ENCODE measurements at places on chromosomes 11 and 22.

DNA sequence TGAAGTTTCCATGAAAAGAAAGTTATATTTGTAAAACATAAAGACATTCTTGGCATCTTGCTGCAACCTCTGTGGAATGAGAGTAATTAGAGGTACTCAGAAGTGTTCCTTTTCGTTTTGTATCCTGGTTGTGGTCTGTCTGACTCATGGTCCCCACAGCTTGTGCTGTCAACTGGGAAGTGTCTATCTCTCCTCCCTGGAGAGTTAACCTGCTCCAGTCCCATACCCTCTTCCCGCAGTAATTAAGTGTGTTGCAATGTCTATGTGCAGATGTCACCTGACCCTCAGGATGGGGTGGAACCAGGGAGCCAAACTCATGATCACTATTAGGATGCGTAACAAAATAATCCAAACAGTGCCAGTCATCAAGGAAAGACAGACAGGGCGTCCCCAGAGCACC lies 23.0 kb upstream of the ZDHHC13 start:
- no peak for DNase-seq

GRCh38 chr11:128625326-128625725 lies 38.0 kb upstream of the ETS1 start:
- DNase-seq, result no peak

- no peak for DNase-seq
Measured at GRCh38 chr11:291281-292210, 2.6 kb downstream of the PGGHG start.

GRCh38 chr11:38460896-38461295 lies 1862.9 kb upstream of the RAG2 start:
- DNase-seq, result no peak

- no peak for DNase-seq
Measured at GRCh38 chr22:43789452-43789851, 22.7 kb downstream of the EFCAB6 start.

DNA sequence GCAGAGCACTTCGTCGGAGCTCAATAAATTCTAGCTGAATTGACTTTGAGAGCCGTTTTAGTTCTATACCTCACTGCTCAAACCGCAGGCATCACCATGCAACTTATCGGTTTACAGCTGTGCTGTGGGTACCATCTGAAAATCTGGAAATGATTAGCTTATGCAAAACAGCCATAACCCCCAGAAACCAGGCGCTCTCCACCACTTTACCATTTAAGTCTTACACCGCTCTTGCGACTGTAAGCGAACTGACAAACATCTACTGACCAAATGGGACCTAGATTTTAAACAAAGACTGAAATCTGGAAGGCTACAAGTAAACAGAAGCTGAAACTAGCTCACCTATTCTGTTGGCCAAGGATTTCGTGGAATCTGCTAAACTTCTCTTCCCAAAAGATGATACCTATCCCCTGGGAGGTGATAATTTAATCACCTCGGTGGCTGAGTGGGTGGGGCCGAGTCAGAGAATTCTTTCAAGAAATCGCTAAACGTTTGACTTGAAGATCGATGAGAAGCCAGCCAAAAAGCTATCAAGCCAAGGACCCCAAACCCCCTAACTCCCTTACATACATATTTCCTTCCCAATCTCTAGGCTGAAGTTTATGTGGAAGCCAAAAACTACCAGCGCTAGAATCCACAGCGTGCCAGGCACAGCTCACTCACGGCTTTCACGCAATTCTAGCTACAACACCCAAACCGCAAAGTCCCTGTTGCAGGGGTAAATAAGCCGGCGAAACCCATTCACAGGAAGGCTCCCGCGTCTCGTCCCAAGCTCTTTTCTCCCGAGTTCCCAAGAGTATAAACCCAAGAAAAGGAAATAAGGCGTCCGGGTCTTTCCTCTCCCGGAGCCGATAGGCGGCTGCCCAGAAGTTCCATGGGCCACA lies 644 bp downstream of the SPTY2D1 start:
- DNase-seq, result no peak

- DNase-seq, result no peak
Measured at GRCh38 chr22:38208551-38208968, 6.8 kb downstream of the MAFF start.

DNA sequence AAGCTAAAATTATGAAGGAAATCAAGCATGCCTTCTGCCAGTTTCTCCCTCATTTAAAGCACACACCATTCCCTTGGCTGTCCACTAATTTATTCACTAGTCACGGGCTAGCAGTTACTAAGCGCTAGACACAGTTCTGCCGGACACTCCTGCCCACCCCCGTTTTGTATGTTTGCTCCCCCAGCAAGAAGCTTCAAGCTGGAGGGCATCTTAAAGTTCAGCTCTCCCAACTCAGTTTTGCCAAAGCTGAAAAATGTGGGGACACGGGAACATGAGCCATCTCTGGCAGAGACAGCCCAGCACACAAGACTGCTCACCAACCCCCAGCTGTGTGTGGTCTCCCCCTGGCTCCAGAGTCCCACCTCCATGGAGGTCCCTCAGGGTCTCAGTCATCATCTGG lies 263.6 kb downstream of the BRD1 start:
- DNase-seq, result no peak

DNA sequence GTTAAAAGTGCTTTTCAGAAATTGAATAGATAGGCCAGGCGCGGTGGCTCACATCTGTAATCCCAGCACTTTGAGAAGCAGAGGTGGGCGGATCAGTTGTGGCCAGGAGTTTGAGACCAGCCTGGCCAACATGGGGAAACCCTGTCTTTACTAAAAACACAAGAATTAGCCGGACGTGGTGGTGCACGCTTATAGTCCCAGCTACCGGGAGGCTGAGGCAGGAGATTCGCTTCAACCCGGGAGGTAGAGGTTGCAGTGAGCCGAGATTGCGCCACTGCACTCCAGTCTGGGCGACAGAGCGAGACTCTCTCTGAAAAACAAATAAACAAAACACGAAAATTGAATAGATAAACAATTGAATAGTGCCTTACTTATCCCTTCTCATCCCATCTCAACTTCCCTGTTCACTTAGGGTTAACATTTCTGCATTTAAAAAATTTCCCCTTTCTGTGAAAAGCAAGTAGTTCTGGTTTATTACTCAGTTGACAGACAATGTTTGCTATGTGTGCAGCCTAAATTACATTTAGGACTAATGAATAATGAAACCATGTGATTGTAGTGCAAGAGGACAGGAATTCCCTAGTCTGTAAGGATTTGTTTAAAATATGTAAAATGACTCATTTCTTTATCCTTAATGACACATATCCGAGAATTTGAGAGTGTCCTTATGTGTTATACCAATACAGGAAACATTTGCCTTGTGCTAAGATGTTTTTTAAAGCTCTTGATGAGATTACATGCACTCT lies 6.0 kb downstream of the RNF169 start:
- DNase-seq, result no peak

GRCh38 chr11:111923351-111923788 lies 4.7 kb downstream of the C11orf52 start:
- no peak for DNase-seq

DNA sequence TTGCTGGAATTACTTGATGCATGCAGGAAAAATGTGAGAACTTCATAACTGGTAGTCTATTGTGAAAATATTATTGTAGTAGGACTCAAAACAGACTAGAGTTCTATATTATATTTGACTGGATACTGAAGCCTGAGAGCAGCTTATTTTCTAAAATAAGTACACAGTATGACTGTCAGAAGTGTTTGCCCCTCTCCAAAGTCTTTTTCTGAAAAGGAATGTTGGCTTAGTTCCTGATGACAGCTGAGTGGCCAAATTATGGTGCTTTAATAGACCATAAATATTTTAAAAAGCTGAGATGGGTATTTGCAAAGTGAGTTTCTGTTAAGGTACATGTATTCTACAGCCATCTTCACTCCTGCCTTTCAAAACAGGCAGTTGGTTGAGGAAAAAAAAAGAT lies 13.1 kb downstream of the ZBED5 start:
- no peak for DNase-seq

DNA sequence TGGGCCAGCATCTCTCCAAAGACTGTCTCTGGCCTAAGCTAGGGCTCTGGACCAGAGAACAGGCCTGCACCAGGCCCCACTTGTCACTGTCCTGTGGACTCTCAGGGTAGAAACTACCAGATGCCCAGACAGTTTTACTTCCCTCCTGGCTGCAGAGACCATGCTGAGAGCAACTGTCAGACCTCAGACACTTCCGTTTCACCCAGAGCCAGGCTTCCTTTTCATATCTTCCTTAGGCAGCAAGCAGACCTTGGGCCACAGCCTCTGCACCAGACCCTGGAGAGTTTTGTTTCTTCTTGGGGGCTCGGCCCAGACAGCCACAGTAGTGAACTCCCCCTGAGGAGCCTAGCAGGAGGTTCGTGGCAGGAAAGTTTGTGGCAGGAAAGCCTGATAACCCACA lies 12.1 kb upstream of the FCHSD2 start:
- DNase-seq, result no peak

GRCh38 chr11:133669371-133670053 lies 137.2 kb upstream of the OPCML start:
- no peak for DNase-seq

DNA sequence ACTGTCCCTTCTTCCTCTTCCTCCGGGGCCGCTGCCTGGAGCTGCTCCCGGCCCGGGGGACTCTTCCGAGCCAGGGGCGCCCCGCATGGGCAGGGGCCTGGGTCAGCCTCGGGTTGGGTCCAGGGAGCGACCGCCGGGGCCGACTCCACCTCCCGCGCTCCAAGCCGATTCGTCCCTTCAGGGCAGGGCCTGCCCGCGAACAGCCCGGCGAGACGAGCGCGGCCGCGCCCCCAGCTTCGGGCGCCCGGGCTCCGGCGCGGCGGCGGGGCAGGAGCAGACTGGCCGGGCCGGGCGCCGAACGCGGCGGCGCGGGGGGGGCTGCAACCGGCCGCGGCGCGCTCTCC lies at the start of gene LARGE1:
Gene LARGE1, minus strand, starts transcription at position 280 of the 344 bp plus-strand sequence.
- DNase-seq, result no peak
